Fibroblast of skin of scalp (primary cell): ENCODE measurements at places on chromosomes 5 and 9.

- no peak for DNase-seq
These were observed 5.3 kb downstream of the ABO start for GRCh38 chr9:133269537-133270362.

GRCh38 chr5:175873088-175873454 is 1.7 kb downstream of the CPLX2 start:
- DNase-seq, result no peak

- no peak for DNase-seq
These were observed 80.1 kb downstream of the ITGA1 start for GRCh38 chr5:52867809-52868208.

DNA sequence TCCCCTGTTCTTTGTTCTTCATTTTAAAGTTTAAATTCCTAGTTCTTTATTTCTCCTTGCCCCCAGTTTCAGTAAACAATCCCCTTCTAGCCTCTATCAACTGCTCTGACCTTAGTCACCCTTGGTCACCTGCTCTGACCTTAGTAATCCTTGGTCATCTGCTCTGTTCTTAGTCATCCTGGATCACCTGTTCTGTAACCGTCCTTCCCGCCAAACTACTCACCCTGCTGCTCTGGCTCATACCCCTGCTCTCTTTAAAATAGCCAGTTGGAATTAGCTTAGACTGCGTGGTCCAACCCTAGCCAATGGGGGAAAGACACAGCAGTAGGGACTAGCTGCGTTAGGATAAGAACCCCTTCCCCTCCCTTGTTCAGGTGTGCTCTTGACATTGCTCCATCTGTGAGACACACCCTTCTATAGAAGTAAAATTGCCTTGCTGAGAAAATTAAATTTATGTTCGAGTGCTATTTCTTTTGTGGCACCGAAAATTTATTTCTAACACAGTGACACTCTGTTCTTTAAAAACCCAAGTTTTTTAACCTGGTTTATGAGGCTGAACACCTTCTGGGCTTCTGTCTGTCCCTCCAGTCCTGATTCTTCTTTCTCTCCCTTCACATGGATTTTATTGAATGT is 3.8 kb downstream of the PRRC1 start:
- no peak for DNase-seq
